ENCODE measurements at places on chromosomes 2 and 18. TPM values are rescaled to one million over a fixed set of nuclear protein-coding genes. Genes with fewer than 3 reads are reported as not detected.

Gene CXCR1
- total RNA-seq, result not detected

- DNase-seq, result no peak
These were observed 51.7 kb downstream of the COX7A2L start for GRCh38 chr2:42309366-42309765.

Gene UGT1A5
- not detected for total RNA-seq

DNA sequence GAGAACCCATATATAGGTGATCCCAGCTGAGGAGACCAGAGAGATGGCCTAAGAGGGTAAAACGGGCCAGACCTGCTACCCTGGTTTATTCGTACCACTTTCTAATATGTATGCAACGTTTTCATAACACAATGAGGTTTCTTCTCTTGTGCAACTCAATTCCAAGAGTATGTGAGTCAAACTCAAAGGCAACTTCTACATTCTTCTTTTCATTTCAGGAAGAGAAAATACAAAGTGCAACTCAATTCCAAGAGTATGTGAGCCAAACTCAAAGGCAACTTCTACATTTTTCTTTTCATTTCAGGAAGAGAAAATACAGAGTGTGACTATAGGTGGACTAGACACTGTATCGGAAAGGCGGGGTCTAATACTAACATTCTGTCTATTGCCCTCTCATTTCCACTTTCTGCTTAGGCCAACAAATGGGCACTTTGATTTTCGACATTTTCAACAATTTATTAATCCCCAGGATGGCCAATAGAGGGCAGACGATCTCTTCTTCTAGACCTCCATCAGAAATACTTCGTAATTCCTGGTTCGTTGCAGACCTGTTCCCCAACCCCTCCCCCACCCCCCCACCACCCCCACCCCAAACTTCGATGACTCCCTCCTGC is 3.7 kb upstream of the CRIM1 start:
- DNase-seq, result peak; percentile 48

Gene HOXD4
- total RNA-seq, result not detected

GRCh38 chr18:4020026-4020425 is 435.1 kb downstream of the DLGAP1 start:
- no peak for DNase-seq

DNA sequence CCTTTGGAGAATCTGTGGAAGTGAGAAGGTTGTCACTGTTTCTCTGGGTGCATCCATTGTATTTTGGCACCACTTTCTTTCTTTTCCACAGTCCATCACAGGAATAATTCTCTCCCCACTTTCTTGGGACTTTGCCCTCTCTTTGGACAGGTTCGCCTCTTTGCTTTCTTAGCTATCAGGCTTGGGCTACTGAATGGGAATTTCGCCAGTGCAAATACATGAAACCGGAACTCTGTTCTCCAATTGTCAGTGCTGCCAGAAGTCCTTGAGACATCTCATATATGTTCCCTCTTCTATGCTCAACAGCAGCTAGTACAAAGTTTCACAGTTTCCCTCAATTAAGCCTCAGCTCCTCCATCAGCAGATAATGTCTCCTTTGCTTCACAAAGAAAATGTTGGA is 76.2 kb downstream of the NABP1 start:
- DNase-seq, result no peak

Gene SLC5A7
- not detected for total RNA-seq

Gene C2orf80
- not detected for total RNA-seq

Gene GPAT2
- 3.9 TPM for total RNA-seq

GRCh38 chr2:240024766-240025165 is 376 bp downstream of the NDUFA10 start:
- no peak for DNase-seq

- DNase-seq, result peak; percentile 5
These were observed 243.7 kb downstream of the TDRD15 start for GRCh38 chr2:21367421-21367820.

Gene SCG2
- total RNA-seq, result 0.66 TPM

- peak; percentile 18 for DNase-seq
These were observed 469.3 kb downstream of the PLCL1 start for GRCh38 chr2:198273660-198274059.

Gene RBBP8
- 21.0 TPM for total RNA-seq

Gene KLHL30
- 1.2 TPM for total RNA-seq

- no peak for DNase-seq
These were observed 252.4 kb downstream of the LPIN1 start for GRCh38 chr2:11998626-11999378.

GRCh38 chr2:172172513-172173173 is 69.9 kb upstream of the DLX2 start:
- peak; percentile 44 for DNase-seq

DNA sequence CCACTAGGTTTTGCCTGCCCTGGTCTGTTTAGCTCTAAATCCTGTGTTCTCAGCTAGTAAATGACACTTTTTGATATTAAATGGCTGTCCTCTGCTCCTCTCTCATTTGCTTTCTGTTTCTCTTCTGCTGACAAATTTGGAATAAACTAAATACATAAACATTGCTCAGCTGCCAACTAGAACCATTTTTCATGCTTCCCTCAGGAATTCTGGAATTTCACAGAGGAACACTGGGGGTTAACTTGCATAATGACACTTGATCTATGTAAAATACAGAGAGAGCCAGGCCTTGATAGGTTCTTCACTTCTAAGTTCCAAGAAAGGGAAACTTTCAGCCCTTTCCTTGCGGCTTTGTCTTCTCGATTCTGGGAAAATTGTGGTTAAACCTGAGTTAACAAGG is 450.6 kb upstream of the ST6GAL2 start:
- peak; percentile 35 for DNase-seq

Gene SCYGR4
- total RNA-seq, result not detected

Gene MC4R
- not detected for total RNA-seq

DNA sequence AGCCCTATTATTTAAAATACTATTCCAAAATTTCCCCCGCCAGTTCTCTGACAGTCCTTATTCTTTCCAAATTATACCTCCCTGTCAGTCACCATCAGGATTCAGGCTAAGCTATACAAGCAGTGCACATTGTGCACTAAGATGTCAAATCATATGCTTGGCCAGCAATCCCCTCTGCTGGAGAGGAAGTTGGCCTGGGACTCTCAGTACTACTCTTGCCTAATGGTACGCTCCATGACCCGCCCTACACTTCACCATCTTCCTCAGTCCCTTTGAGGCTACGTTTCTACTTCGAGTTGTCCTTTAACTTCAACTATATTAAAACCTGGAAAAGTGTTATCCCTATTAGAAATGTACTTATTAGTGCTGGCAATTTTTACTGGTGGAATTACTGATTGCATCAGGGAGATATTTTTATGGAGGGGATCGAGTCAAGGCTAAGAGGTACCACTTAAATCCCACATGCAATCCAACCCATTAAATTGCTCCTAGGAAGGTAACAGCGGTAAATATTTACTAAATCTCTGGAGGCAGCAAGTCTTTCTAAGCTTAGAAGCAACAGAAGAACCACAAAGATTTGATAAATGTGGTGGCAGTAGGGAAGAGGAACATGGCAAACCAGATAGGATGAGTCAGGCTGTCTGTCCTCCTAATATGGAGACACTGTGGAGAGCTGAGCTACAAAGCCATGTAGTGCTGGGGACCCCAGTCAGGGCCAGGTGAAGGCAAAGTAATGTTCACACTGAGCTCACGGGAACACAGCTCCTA is 2.7 kb downstream of the USP40 start:
- DNase-seq, result no peak

- DNase-seq, result peak; percentile 78
These were observed 72.5 kb upstream of the SMAD2 start for GRCh38 chr18:48002933-48003365.

Gene ADAM17
- total RNA-seq, result 49.1 TPM

Gene FECH
- total RNA-seq, result 17.7 TPM

Gene CD8B
- total RNA-seq, result not detected

DNA sequence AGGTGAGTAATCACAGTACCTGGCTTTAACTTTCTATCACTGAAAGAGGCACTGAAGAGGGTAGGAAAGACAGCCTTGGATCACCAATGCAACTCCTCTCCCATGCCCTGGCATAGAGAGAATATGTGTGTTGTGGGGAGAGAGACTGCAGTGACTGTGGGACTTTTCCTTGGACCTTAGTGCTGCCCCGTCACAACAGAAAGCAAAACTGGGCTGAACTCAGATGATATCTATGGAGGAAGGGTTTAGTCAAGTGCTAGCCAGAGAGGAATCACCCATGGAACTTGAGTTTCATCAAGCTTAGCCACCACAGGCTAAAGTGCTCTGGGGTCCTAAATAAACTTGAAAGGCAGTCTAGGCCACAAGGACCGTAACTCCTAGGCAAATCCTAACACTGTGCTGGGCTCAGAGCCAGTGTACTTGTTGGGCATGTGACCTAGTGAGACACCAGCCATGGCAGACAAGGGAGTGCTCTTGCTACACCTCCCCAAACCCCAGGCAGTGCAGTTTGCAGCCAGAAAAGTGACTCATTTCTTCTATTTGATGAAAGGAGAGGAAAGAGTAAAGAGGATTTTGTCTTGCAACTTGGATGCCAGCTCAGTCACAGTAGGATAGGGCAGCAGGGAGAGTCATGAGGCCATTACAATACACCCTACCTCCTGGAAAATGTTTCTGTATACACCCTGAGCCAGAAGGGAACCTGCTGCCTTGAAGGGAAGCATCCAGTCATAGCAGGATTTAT is 105.8 kb upstream of the SPOPL start:
- peak; percentile 66 for DNase-seq

- DNase-seq, result no peak
These were observed 284.8 kb downstream of the BCL11A start for GRCh38 chr2:60268661-60269060.

- no peak for DNase-seq
These were observed 123.8 kb downstream of the SPTBN1 start for GRCh38 chr2:54579682-54580620.

- no peak for DNase-seq
These were observed 78.4 kb upstream of the SERTAD2 start for GRCh38 chr2:64732146-64732545.

Gene DYNAP
- total RNA-seq, result not detected

DNA sequence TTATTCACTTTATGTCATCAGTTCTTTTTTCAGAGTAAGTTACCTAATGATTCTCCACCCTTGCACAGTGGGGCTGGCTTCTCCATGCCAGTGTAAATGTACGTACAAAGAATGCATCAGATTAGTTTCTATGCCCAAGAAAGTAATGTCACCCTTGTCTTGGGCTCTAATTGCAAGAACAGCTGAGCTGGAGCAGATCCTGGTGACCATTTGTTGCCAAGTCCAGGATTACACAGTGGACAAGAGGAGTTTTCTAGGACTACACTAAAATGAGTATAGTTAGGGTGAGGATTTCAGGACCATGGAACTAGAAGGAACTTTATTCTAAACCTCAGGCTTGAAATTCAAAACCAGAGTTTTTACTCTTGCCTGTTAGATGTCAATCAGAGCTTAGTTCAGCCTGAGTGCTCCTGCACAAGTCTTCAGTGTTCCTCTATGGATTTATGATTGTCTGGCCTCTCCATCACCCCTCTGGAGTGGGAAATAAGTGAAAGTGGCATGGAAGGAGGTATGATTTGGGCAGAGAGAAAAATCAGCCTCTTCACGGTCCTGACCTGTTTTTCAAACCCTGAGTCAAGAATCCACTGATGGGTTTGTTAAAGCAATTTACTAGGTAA is 29.8 kb downstream of the PCBP1 start:
- DNase-seq, result no peak

Gene RAD51AP2
- total RNA-seq, result under 0.01 TPM

DNA sequence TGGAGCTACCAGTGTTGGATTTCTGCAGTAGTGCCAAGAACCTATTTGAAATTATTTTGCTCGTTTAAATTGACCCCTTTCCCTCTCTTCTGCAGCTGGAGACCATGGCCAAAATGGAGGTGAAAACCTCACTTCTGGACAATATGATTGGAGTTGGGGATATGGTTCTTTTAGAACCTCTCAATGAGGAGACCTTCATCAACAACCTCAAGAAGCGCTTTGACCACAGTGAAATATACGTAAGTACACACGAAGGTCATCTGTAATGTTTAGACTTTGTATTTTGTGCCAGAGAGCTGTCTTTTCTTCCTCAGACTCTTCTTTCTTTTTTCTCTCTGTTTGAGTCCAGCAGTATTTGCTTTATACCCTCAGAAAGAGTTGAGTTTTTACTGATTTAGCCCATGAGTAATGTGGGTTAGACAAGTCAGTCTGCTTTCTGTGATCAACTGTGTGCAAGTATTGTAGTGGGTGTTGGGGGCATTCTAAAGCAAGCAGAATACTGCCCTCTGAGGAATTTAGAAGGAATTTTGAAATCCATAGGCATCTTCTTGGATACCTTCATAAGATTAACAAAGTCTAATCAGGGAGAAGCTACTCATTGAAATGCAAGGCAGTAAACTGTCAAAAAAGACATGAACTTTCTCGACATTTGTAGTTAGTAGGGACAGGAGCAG is 31.7 kb downstream of the MYO1B start:
- DNase-seq, result no peak

Gene TUBA4B
- not detected for total RNA-seq

Gene SLC9A2
- not detected for total RNA-seq

GRCh38 chr18:29080946-29081345 is 904.0 kb upstream of the CDH2 start:
- DNase-seq, result no peak

Gene POTEF
- total RNA-seq, result not detected

DNA sequence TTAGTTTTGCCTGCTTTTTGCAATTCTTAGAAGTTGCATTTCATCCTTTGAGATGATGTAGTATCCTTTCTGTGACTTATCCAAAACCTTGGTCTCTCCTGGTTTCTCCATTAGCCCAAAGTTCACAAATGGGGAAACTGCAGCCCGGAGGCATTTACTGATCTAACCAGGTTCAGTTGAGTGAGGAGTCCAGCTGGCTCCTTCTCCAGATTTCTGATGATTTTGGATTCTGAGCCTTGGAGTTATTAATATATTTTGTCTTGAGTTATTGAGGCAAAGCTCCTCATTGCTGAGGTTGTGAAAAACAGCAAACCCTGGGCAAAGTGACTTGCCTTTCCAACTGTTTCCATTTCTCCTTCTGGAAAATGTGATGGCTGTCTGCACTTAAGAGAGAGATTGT is 1.7 kb downstream of the SLC1A4 start:
- DNase-seq, result no peak

DNA sequence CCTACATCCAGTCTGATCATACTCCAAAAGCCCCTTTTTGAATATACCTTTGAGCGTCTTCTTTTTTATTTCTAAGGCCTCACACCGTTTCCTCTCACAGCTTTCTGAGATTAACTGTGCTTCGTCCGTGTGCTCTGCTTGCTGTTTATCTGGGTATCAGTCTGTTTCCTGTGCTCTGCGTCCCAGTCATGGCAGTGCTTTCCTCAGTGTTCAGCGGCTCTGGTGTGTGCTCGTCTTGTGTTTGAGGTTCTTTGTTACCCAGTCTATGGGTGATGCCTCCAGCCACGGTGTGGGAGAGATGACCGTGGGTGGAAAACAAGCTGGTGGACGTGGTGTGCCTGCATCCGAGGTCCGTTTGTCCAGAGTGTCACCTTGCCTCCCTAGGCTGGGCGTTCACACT is 33.6 kb upstream of the BIN1 start:
- DNase-seq, result no peak

- DNase-seq, result no peak
These were observed 67.3 kb downstream of the CAMKMT start for GRCh38 chr2:44429034-44429433.

Gene AQP12B
- not detected for total RNA-seq

GRCh38 chr2:241492174-241492565 is 16.2 kb downstream of the STK25 start:
- no peak for DNase-seq

GRCh38 chr2:163675388-163675787 is 60.4 kb downstream of the FIGN start:
- no peak for DNase-seq
